ENCODE measurements at places on chromosomes 2 and 18.

GRCh38 chr2:16365366-16365765 is 300.3 kb downstream of the CYRIA start:
- no peak for DNase-seq

DNA sequence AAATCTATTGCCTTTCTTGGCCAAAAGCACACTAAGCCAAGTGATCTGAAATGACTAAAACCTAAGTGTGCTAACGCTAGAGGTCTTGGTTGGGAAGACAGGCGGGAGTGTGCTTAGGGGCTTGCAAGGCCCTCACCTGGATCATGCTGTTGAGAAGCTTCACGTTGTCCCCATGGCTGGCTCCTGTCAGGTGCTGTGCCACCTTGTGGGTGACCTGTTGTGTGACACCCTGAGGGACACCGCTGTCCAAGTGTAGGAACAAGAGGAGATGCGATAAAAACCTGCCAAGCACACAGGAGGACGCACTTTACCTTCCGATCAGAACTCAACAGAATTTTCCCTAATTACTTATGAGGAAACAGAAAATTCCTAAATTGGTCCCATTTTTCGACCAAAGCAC is 50.8 kb downstream of the EPG5 start:
- DNase-seq, result no peak

GRCh38 chr2:24724111-24724775 is 68.9 kb downstream of the PTRHD1 start:
- no peak for DNase-seq

DNA sequence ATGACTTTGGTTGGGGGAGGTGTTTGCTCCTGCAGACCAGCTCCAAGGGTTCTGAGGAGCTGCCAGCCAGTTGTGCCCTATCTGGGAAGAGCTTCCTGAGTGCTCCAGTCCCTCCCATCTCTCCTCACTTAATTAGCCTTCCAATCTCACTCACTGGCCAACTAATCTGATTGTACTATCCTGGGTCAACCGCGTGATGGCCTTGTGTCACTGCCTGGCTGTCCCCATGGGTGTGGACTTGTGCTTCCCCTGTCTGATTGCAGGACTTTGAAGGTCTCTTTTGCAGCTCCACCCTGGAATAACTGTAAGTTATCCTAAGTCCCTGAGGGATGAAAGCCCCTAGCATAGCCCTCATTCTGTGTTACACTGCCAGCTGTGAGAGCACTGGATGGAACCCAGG is 65.0 kb downstream of the SLC4A5 start:
- no peak for DNase-seq

DNA sequence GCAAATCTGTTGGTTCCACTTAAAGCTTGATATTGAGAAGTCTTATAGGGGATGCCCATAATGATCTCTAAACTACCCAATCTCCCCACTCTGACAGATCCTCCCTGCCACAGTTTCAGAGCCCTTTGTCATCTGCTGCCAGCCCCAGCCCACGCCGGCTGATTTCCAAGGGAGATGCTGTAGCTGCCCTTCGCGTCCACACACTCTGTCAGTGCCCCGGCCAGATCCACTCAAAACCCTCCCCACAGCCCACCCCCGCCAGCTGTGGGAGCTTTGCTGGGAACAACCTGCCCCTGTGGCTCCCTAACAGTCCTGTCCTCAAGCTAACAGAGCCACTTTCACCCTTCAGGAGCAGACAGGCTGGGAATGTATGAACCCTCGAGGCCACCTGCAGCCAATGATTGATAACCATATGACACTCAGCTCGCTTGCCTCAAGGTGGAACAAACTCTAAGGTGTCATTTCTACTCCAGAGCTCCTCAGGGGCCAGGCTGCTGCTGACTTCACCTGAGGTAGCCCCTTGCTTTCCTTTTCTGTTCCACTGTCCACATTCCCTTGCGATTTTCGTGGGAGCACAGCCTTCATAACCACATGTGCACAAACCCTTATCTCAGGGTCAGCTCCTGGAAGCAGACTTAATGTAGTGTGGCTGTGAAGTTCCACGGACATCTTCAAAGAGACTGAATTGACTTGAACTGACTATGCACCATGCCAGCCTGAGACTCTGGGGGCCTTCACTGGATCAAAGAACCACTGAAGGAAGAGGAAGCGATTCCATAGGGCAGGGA is 92.6 kb upstream of the LGALSL start:
- no peak for DNase-seq

DNA sequence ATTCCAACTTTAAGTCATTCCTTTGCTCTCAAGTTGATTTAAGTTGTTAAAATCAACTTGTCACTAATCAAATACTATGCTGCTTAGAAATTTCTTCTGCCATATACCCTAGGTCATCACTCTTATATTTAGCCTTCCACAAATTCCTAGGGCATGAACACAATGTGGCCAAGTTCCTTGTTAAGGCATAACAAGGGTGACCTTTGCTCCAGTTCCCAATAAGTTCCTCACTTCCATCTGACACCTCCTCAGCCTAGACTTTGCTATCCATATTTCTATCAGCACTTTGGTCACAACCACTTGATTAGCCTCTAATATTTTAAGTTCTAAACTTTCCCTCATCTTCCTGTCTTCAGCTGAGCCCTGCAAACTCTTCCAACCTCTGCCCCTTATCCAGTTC is 9.9 kb upstream of the TMEM37 start:
- DNase-seq, result no peak

DNA sequence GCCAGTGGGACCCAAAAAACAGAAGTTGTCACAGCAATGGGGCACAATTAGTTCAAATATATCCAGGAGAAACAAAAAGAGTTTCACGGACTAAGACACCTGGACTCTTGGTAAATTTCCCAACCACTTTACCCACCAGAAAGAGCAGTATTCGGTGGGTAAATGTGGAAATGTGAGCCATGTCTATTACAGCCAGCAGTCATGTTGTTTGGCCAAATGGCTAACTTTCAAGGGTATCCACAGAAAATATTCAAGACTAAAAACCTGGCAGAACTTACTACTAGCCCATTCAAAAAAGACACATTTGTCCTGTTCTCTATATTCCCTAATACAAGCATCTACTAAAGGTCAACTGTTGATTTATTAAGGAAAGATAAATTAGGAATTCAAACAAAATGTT is 1296.0 kb upstream of the NXPH2 start:
- DNase-seq, result no peak

- no peak for DNase-seq
Measured at GRCh38 chr2:60413069-60413813, 140.2 kb downstream of the BCL11A start.

DNA sequence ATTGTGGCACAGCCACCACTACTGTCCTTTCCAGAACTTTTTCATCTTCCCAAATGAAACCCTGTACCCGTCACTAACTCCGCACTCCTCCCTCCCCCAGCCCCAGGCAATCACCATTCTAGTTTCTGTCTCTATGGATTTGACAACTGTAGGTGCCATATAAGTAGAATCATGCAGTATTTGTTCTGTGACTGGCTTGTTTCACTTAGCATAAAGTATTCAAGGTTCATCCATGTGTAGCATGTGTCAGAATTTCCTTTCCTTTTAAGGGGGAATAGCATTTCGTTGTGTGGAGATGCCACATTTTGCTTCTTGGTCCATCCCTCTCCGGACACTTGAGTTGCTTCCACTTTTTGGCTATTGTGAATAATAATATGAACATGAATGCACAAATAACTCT is 842 bp upstream of the CKAP2L start:
- DNase-seq, result no peak

DNA sequence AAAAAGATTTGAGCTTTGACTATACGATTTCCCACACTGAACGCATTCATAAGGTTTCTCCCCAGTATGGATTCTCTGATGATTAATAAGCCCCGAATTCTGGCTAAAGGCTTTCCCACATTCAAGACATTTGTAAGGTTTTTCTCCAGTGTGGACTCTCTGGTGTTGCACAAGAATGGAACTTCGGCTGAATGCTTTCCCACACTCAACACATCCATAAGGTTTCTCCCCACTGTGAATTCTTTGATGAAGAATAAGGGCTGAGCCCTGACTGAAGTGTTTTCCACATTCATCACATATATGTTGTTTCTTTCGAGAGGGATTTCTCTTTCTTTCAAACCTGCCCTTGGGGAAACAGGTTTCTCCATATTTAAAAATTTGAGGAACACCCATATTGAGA is 6.9 kb downstream of the ZNF24 start:
- no peak for DNase-seq

DNA sequence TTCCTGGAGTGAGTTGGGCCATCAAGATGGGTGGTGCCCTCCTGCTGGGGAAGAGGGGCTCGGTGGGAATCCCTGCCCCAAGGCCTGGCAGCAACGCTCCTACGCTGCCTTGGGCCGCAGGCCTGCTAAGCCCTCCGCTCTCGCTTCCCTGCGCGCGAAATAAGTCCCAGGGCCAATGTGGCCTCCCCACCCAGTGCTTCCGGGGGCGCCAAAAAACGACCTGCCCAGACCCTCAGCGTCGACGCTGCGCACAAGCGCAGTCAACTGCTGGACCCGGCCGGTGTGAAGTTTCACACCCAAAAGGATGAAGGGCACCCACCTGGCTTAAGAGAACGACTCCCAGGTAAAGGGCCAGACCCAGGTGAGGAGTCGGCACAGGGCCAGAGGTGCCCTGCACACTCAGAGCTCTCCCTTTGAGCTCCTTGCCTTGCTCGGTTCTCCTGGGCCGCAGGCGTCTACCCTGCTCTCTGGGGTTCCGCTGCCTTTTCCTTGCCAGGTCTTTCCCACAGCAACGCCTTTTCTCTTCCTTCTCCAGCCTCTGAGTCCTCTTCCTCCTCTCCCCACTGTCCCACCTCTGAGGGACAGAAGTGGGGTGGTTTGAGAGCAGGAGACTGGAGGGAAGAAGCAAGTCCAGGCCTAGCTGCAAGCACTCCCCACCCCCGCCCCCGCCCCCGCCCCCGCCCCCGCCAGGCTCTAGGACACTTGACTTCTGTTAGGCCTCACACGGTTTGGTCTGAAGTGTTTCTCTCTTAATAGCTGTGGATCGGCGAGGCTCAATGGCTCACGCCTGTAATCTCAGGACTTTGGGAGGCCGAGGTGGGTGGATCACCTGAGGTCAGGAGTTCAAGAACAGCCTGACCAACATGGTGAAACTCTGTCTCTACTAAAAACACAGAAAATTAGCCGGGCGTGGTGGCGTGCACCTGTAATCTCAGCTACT is at the start of gene DNAJC5G:
Gene DNAJC5G (plus strand): TSS at position 223 of the 940 bp plus-strand sequence. CDS start 1,296 bp downstream, outside the sequence.
- no peak for DNase-seq
